Inflammatory macrophage (primary cell): ENCODE measurements at places on chromosomes 2 and 18.

- DNase-seq, result no peak
Observed at GRCh38 chr2:78065366-78065765, 543.2 kb upstream of the LRRTM4 start.

GRCh38 chr2:98281607-98282006, 64.6 kb upstream of the CNGA3 start:
- DNase-seq, result peak; percentile 55

DNA sequence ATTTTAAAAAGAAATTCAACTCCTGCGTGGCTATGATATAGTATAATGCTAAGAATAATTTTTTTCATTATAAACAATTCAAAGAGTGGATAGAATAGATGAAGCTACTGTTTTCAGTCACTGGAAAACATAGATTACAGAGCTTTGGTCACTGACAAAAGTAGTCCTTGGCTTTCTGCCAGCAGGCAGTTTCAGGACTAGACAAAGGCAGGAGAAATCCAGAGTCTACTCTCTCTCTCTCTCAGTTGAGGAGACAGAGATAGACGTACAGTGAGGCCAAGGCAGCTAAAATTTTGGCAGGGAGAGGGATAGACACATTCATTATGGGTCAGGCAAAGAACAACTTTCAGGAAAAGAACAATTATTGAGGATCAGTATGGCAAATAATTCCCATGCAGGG, 491.4 kb upstream of the CRIM1 start:
- DNase-seq, result no peak

DNA sequence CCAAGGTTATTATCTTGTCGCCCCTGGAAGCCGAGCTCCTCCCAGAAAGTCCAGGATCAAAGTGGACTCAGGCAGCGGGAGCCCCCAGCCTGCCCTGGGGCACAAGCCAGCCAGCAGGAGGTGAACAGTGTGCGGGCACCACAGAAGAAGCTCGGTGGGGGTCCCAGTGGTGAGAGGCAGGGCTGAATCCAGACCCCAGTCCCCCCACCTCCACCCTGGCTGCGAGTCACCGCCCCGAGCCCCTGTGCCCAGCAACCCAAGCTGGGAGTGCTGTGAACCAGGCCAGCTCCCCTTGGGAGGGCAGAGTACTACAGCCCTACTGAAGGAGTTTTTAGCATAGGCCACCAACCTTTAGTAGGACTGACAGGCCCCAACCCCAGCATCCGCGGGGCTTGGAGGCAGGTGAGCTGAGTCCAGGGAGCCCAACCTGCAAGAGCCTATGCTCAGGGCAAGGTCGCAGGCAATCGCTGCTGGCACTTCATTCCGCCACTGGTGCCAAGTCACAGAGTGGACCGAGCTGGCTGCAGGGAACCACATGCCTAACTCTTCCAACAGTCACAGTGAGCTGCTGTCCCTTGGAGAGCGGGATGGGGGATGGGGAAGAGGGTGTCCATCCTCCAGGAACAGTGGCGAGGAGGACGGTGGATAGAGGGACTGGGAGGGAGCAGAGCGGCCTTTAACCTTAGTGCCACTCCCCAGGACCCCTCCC, 3.0 kb downstream of the PIEZO2 start:
- DNase-seq, result no peak
